ENCODE measurements at places on chromosomes 3 and 15. TPM values are rescaled to one million over a fixed set of nuclear protein-coding genes. Genes with fewer than 3 reads are reported as not detected.

Gene ZNF860
- total RNA-seq: 0.32 TPM

Gene SPATA12
- total RNA-seq: not detected

Gene GPR87
- not detected for total RNA-seq

Gene CCR4
- not detected for total RNA-seq

Gene INSYN1
- total RNA-seq: 2.5 TPM

Gene KNG1
- not detected for total RNA-seq

Gene PPP1R14D
- total RNA-seq: not detected

Gene DISP2
- 0.16 TPM for total RNA-seq

Gene CRBN
- total RNA-seq: 110 TPM

Gene GPR62
- not detected for total RNA-seq

Gene NRROS
- 0.63 TPM for total RNA-seq

Gene MFGE8
- total RNA-seq: 67.0 TPM

Gene CDHR4
- total RNA-seq: 0.43 TPM

Gene CD80
- total RNA-seq: 0.16 TPM

Gene DUOXA2
- not detected for total RNA-seq

Gene SH2D7
- not detected for total RNA-seq

Measured in bronchial smooth muscle cell (primary cell).